Left ventricle myocardium inferior (tissue), 1 donor: ENCODE measurements at places on chromosomes 16 and 17. TPM values are rescaled to one million over a fixed set of nuclear protein-coding genes. Genes with fewer than 3 reads are reported as not detected.

Gene PIK3R6
- total RNA-seq: 1.2 TPM

Gene PRSS27
- total RNA-seq: 0.11 TPM

Gene HBM
- not detected for total RNA-seq

Gene TK1
- total RNA-seq: 1.8 TPM

Gene KIF19
- 0.08 TPM for total RNA-seq

Gene ST6GALNAC2
- total RNA-seq: 4.3 TPM

Gene CTRB1
- total RNA-seq: not detected

Gene EVPL
- not detected for total RNA-seq

Gene CPHXL2
- total RNA-seq: not detected

Gene CSH2
- not detected for total RNA-seq

Gene LCAT
- 23.2 TPM for total RNA-seq

Gene PIRT
- total RNA-seq: not detected

Gene EME2
- 7.4 TPM for total RNA-seq

Gene SEZ6
- not detected for total RNA-seq

Gene LRRC75A
- total RNA-seq: 0.96 TPM

Gene FOXF1
- total RNA-seq: 0.33 TPM

Gene CD2BP2
- total RNA-seq: 29.8 TPM

Gene PIMREG
- 0.19 TPM for total RNA-seq

Gene KRT9
- total RNA-seq: not detected

Gene MYH3
- total RNA-seq: 0.88 TPM

Gene COPS3
- total RNA-seq: 74.2 TPM

Gene TBC1D3D
- total RNA-seq: 0.49 TPM

Gene NOG
- total RNA-seq: 0.41 TPM

Gene ARHGDIG
- total RNA-seq: 7.0 TPM

Gene SPOP
- 66.9 TPM for total RNA-seq

Gene IRF8
- 2.7 TPM for total RNA-seq
